ENCODE measurements at places on chromosomes 12 and 14.

- no peak for DNase-seq
Observed at GRCh38 chr12:66290716-66291200, 11.5 kb upstream of the HELB start.

DNA sequence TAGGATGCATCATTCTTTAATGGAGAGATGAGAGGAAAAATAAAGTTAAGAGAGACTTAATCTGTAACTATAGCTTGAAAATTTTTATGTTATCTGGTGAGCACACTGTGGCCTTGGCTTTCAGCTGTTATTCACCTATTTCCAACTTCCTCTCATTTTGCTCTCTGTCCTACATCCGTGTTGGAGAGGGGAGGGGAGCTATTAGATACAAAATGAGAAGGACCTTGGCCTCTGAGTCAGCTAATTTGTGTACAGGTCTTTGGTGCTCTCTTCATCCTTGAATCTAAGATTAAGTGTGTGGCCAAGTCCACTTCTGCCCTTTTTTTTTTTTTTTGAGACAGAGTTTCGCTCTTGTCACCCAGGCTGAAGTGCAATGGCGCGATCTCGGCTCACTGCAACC, 887 bp upstream of the APOBEC1 start:
- DNase-seq: no peak

GRCh38 chr12:116318576-116319232, 41.2 kb upstream of the MED13L start:
- DNase-seq: no peak

DNA sequence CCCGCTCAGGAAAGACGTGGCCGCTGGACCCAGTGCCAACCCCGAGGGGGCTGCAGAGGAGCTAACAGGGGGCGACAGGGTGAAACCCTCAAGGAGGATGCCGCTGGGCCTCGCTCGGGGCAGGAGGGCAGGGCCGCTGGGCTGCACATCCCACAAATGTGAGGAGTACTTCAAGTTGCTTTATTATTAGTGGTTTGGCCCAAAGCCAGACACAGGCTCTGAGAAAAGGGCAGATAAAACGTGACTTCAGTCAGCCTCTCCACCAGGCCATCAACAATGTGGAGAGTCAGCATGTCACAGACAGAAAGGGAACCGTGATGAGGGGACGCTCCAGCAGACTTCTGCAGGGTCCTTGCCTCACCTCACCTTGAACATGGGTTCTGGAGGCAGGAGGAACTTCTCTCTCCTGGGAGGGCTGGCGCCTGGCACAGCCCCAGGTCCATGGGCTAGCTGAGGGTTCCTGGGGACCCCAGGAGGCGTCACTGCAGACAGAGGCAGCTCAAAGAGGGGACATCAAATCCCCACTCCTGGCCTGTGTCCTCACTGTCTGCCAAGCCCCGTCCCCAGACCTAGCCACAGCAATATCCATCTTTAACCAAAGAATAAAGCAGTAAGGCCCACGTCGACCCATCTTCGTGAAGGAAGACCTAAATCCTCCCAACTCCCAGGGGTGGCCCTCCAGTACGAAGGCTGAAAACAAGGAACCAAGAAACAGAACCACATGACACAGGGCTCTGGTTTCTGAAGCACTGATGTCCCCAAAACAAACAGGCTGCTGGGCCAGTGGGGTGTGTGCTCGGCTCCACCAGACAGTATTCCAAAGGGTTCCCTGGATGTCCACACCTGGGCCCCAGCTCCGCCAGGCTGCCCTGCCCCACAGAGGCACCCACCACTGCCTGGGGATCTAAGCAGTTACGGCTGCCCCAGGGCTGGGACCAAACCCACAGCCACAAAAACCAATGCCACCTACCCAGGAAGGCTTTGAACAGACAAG, 35.1 kb downstream of the CCDC85C start:
- peak; percentile 43 for DNase-seq

DNA sequence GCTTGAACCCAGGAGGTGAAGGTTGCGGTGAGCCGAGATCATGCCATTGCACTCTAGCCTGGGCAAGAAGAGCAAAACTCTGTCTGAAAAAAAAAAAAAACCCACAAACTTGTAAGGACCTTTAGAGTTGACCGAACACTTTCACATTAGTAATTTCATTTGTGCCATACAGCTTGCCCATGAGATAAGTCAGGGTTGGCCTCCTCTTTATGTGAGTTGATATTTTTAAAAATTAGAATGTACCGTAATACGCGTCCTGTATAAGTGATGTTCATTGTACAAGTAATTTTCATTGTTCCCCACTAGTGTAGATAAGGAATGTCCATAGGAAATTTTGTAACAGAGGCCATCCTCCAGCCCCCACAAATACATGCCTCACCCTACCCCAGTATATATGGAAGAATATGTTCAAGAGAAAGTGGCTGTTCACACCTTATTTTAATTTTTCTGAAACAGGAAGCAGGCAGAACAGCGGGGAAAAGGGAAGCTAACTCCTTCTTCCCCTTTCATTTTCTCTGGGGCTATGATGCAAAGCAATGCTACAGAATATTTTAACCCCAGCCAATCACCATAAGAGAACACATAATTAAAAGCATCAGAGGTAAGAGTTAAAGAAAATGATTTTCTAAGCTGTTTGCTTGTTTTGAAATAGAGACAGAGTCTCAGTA, 31.9 kb upstream of the HIF1A start:
- DNase-seq: no peak

DNA sequence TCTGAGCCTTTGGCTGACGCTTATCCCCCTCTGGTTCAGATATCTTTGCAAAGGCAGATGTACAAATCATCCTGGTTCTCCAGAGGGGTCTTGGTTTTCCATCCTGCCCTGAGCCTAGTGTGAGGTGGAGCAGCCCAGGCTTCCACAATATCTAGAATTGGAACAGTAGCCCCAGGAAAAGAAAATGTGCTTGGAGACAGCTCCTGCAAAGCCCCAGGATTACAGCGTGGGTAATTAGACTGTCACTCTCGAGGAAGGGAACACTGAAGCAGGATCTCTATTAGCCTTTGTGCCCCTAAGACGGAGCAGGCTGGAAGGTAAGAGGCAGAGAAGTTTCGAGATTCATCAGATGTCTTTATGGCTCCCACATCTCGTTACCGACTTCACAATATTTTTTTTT, 59.4 kb downstream of the TMEM132C start:
- no peak for DNase-seq

GRCh38 chr14:56124327-56124726, 6.1 kb downstream of the PELI2 start:
- DNase-seq: no peak

- no peak for DNase-seq
Observed at GRCh38 chr12:507391-507796, 47.7 kb downstream of the B4GALNT3 start.

- DNase-seq: no peak
Observed at GRCh38 chr12:116697716-116698115, 40.2 kb downstream of the SPRING1 start.

- DNase-seq: peak; percentile 15
Observed at GRCh38 chr14:73293782-73294781, 56.8 kb downstream of the PAPLN start.

- no peak for DNase-seq
Observed at GRCh38 chr14:24629521-24629920, 4.5 kb downstream of the GZMB start.

DNA sequence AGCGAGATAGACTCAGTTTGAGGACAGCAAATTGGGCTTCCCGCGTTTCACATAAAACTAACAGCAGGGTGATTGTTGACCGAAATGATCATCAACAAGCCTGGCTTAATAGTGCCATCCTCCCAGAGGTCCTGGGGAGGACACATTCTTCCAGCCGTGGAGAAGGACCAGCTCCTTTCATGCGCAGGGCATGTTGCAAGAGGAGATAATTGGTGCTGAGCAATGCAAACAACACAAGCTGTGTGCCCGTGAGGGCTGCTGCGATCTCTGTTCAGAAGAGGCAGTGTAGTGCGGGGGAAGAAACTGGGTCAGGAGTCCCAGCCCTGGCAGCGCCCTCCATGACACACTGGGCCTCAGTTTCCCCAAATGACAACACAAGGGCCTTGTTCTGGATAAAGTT, 54.3 kb downstream of the CCDC85C start:
- DNase-seq: no peak

- DNase-seq: peak; percentile 89
Observed at GRCh38 chr12:46459111-46459510, 86.5 kb upstream of the SLC38A2 start.

- DNase-seq: no peak
Observed at GRCh38 chr14:42504433-42504832, 897.8 kb downstream of the LRFN5 start.

GRCh38 chr14:58426670-58427280, 556 bp downstream of the TIMM9 start:
- peak; percentile 71 for DNase-seq

GRCh38 chr14:99511421-99512109, 30.4 kb downstream of the CCNK start:
- no peak for DNase-seq

DNA sequence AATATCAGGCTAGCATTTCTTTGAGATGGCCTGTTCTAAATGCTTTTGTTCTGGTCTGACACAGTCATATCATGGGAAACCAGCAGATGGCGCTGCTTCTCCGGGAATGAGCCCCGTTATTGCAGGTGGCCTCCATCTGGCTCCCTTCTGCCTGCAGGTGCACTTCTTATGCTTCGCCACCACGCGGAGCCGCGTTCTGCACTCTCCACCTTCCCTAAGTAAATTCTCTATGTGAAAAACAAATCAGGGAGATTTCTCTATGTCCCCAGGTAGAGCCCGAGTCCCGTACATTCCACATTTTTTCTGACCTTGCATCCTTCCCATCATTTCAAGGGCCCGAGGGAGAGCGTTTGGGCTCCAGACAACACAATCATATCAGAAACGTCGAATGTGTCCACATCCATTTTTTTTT, 26.2 kb downstream of the GLRX5 start:
- peak; percentile 90 for DNase-seq

DNA sequence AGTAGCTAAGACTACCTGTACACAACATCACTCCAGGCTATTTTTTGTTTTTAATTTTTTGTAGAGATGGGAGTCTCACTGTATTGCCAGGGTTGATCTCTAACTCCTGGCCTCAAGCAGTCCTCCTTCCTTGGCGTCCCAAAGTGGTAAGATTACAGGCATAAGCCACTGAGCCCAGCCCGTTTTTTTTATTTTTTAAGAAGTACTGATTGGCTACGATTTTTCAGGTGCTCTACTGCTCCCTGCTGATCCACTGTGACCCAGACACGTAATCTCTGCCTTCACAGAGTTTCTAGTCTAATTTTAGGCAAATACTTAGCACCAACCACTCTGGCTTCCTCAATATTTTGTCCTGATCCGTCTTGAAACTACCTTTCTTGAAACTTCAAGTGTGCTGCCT, 4.3 kb upstream of the STRN3 start:
- no peak for DNase-seq

DNA sequence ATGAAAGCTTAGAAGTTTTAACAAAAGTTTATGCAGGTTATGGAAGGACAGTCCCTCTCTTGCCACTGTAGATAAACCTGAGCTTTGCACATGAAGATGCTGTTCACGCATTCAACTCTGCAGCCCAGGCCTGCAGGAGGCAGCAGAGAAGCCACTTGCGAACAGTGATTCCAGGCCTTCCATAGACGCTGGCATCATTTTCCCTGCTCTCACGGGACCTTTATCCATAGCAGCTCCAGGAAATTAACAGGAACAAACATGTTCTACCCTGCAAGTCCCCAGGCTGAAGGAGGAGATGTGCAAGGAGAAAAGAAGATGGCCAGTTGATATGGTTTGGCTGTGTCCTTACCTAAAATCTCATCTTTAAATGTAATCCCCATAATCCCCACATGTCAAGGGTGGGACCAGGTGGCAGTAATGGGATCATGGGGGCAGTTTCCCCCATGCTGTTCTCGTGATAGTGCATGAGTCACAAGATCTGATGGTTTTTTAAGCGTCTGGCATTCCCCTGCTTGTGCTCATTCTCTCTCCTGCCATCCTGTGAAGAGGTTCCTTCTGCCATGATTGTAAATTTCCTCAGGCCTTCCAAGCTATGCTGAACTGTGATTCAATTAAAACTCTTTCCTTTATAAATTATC, 2.0 kb downstream of the ERP27 start:
- DNase-seq: peak; percentile 19

DNA sequence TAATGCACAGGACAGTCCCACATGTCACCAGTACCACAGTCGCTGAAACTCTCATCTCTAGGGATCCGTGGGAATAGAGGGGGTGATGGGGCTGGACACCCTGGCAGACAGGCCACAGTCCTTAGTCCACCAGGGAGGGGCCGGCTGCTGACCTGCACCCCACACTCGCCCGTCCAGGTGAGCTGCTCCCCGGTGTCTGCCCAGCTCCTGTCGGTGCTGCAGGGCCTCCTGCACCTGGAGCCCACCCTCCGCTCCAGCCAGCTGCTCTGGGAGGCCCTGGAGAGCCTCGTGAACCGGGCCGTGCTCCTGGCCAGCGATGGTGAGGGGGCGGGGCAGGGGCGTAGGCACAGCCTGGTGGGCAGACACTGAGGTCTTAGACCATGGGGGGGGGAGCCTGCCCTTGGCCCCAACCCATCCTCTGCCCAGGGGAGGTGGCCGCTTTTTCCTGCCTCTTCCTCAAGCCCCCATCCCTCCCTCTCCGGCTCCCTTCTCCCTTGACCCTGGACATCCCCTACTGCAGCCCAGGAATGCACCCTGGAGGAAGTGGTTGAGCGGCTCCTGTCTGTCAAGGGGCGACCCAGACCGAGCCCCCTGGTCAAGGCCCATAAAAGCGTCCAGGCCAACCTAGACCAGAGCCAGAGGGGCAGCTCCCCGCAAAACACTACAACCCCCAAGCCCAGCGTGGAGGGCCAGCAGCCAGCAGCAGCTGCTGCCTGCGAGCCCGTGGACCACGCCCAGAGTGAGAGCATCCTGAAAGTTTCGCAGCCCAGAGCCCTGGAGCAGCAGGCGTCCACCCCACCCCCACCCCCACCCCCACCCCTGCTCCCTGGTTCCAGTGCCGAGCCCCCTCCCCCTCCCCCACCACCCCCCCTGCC, 17.1 kb upstream of the ADSS1 start:
- DNase-seq: peak; percentile 36

GRCh38 chr12:97203408-97203807, 259.2 kb upstream of the RMST start:
- no peak for DNase-seq

GRCh38 chr14:72352012-72352411, 419.8 kb downstream of the RGS6 start:
- DNase-seq: no peak

GRCh38 chr12:68331869-68332727, at the start of gene MDM1:
Gene MDM1 (minus strand): TSS chr12:68332362. CDS start chr12:68332245, 117 bp downstream.
- DNase-seq: peak; percentile 100

- DNase-seq: no peak
Observed at GRCh38 chr12:14612898-14613445, 45.3 kb upstream of the PLBD1 start.

DNA sequence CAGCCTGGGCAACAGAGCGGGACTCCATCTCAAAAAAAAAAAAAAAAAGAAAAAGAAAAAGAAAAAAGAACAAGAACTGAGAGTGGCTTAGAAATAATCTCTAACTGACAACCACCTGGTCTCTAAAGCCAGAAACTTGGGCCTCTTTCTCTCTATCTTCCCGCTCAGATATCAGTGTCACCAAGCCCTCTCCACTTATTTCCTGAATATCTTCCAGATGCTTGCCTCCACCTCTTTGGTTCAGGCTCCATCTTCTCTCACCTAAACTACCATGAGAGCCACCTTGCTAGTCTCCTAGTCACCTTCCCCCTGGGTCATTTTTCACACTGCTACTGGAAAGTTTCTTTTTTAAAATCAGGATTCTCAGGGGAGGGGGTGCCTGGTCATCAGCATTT, 1.8 kb upstream of the TM9SF1 start:
- no peak for DNase-seq
